Heart right ventricle (tissue), 16 donors: ENCODE measurements at places on chromosomes 4 and X.

GRCh38 chr4:22348410-22348809 is 167.5 kb downstream of the ADGRA3 start:
- DNase-seq = no peak

- no peak for DNase-seq
These were observed 112.0 kb downstream of the C4orf51 start for GRCh38 chr4:145791988-145792387.

- DNase-seq = no peak
These were observed 6.8 kb upstream of the SOWAHB start for GRCh38 chr4:76904646-76905190.

- DNase-seq = no peak
These were observed 3.3 kb downstream of the SHROOM2 start for GRCh38 chrX:9789555-9789954.

GRCh38 chr4:141724646-141725045 is 88.3 kb downstream of the IL15 start:
- no peak for DNase-seq

DNA sequence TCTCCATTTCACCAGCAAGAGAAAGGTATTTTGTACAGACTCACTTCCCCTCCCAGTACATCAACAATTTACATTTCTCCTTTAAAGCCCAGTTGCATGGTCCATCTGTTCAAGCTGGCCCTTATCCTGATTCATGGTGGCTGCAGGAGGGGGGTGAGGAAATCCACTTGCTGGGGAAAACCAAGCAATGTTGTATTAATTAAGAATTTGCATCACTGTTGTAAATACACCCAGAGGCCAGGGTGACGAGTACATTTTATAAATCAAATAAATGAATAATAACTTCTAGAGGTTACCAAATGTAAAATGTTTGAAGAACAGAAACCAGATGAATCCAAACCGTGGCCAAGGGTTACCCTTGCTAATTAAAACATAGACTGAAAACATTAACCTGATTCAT is 395.9 kb upstream of the INTU start:
- no peak for DNase-seq

- DNase-seq = no peak
These were observed 90.7 kb upstream of the DCLK2 start for GRCh38 chr4:149987330-149988086.

DNA sequence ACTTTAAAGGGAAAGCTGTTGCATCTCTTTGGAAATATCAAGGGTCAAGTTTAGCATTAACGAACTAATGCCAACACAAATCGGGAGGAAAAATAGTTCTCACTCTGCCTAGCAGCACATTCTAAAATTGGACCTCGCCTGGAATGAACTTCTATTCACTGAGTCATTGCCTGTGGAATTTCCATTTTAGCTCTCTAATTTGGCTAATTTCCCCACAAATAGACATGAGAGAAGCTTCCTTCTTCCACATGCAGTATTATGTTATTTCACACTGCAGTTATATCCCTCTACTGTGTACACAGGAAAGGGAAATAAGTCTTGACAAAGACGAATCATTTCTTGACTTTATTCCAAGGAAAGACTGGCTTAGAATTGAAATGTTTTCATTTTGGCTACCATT is 9.3 kb downstream of the ZXDA start:
- DNase-seq = no peak

- no peak for DNase-seq
These were observed 9.8 kb upstream of the HMGB2 start for GRCh38 chr4:173343832-173344397.

DNA sequence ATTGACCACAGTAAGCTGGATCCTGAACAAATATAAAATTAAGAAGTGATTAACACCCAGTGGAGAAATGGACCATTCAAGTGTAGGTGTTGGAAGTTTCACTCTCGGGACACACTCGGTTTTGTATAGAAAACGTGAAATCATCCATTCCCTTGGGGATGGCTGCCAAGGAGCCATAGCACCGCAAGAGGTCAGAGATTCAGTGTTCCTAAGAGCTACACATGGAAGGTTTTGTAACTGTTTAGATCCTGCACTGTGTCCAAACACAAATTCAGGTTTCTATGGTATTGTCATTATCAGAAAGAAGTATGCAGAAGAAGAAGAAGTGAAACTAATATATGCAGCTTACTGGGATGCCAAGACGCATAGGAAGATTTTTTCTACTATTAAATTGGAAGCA is 281.0 kb downstream of the LDB2 start:
- DNase-seq = no peak

- no peak for DNase-seq
These were observed 262.4 kb downstream of the CAMK2D start for GRCh38 chr4:113499166-113499565.

DNA sequence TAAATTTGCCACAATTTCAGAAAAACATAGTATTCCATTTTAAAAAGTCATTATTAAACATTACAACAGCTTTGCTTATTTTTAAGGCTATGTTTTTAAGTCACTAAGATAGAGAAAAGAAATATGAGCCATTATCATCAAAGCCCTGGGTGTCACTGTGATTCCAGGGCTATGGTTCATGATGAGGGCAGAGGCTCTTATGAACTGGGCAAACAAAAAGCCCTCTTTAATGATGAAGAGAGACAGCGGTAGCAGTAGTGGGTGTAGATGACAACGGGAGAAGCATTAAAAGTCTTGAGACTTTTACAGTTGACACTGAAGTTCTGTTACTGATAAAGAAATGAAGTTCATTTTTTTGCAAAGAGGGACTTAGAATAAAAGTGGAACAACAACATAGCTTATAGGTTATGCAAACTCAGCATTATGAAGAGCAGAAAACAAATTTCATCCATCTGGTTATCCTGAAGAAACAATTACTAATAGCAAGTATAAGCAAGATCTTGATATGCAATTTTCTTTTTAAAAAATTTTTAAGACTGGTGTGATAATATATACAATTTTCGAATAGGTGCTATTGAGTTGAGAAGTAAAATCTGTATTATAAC is 202.7 kb upstream of the ETNPPL start:
- no peak for DNase-seq

GRCh38 chr4:147853706-147854105 is 121.8 kb downstream of the ARHGAP10 start:
- no peak for DNase-seq

GRCh38 chr4:150495550-150495949 is 86.4 kb upstream of the MAB21L2 start:
- no peak for DNase-seq

GRCh38 chr4:38184404-38184803 is 224.2 kb downstream of the PTTG2 start:
- DNase-seq = no peak

DNA sequence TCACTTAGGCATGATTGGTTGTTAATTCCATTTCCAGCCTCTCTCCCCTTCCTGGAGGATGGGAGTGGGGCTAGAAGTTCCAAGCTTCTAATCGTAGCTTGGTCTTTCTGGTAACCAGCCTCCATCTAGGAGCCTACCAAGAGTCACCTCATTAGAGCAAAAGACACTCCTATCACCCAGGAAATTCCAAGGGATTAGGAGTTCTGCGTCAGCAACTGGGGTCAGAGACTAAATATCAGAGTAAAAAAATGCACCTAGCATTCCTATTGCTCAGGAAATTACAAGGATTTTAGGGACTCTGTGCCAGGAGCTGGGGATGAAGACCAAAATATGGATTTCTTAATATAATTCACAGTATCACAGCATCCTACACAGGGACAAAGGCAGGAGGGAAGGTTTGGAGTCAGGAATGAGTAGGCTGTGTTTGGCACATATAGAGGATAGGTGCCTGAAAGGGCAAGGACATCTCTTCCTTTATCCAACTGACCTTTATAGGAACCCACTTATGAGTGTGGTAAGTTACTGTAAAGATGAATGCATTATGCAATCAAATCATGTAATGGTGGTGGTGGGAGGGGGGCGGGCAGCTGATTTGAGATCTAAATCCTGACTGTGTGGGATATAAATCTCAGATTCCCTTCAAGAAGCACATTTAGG is 30.5 kb upstream of the LIMCH1 start:
- no peak for DNase-seq

- DNase-seq = no peak
These were observed 12.3 kb upstream of the ZNF630 start for GRCh38 chrX:48083706-48084105.

DNA sequence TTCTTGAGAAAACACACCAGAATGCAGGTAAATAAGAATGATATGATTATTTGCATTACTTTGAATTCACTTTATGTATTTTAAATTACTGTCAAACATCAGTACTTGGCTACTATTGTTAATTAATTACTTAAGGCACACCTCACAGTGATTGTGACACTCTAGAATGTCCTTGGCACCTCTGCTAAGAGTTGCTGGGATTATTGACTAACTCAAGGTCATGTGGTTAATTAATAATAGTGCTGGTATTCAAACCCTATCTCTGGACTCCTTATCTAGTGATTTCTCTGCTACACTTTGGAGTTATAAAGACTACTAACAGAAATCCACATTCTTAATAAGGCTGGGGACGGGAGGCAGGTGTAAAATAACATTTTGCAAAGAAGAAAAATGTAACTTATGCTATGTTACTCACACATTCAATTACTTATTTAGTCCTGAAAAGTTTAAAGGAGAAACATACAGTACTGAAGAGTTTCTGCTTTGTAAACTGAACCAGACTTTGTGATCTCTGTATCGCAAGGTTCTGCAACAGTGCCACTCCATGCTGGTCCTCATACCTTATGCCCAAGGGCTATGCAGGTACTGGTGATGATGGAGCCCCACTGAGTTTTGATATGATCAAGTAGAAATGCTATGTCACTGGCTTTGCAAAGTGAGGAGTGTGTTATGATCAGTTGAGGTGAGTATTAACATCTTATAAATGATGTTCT is 242.7 kb downstream of the MID1IP1 start:
- DNase-seq = no peak

GRCh38 chrX:123331859-123332258 is 147.8 kb downstream of the GRIA3 start:
- DNase-seq = no peak

- DNase-seq = no peak
These were observed 62.5 kb downstream of the NPY1R start for GRCh38 chr4:163269869-163270268.

- no peak for DNase-seq
These were observed 27.5 kb downstream of the RUFY3 start for GRCh38 chr4:70749313-70749712.

- DNase-seq = no peak
These were observed 26.9 kb upstream of the CT47C1 start for GRCh38 chrX:119045884-119046283.

DNA sequence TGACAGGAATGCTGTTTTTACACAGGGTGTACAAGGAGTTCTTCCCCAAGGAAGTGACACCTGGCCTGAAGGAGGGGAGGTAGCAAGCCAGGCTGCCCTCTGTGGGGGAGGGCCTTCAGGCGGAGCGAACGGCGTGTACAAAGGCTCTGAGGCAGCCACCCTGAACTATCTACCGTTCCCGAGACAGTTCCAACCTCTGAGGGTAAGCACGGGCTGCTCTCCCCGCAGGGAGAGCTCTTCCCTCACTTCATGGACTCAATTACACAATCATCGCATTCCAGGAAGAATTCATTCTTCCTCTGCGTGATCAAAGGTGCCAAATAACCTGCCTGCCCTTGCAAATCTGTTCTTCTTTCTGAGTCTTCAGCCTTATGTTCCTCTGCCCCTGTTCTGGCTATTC is 4.8 kb downstream of the ELK1 start:
- DNase-seq = no peak

DNA sequence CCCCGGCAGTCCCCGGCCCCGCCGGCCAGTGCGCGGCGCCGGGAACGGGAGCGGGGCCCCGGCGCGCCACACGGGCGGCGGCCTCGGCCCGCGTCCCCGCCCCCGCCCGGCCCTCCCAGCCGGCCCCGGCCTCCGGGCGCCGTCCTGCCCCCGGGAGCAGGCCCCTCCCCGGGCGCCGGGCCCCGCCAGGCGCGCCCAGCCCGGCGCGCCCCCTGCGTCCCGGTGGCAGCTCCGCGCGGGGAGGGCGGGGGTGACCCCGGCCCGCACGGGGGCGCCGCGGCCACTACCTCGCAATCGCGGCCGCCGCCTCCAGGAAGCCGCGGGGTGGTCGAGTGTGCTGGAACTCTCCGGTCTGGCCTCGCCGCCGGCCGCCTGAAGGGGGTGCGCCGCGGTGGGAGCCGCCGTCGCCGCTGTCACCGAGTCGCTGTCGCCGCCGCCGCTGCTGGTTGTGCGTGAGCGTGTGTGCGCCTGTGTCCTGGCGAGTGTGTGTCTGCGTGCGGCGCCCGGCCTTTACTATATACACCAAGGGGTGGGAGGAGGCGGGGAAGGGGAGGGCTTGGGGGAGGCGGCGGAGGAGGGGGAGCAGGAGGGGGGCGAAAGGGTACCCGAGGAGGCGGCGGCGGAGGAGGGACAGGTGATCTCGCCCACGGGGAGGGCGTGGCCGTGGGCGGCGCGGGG is at the start of gene RAI2:
TSS of gene RAI2 (minus strand) at position 488 of the 678 bp plus-strand sequence. CDS start 59,288 bp downstream, outside the sequence.
- peak; percentile 25 for DNase-seq

GRCh38 chr4:120491481-120491880 is 424.8 kb upstream of the MAD2L1 start:
- no peak for DNase-seq

GRCh38 chrX:31929366-31929765 is 857.5 kb upstream of the FTHL17 start:
- DNase-seq = no peak

DNA sequence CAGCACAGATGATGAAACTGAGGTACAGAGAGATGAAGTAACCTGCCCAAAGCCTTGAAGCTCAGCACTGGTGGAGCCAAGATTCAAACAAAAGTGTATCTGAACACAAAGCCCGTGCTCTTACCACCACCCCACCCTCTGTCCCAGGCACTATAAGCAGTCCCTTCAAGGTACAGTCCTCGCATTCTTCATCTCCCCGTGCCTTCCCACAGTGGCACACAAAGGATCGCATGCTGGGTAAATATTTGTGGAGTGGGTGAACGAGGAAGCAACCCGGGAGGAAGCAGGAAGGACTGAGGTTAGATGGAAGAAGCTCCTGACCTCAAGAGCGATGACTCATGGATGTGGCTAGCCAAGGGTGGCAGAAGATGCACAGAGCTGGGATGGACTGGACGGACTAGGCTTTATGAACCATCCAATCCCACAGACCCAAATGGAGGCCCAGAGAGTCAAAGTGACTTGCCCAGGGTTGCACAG is 18.4 kb downstream of the IQSEC2 start:
- no peak for DNase-seq

DNA sequence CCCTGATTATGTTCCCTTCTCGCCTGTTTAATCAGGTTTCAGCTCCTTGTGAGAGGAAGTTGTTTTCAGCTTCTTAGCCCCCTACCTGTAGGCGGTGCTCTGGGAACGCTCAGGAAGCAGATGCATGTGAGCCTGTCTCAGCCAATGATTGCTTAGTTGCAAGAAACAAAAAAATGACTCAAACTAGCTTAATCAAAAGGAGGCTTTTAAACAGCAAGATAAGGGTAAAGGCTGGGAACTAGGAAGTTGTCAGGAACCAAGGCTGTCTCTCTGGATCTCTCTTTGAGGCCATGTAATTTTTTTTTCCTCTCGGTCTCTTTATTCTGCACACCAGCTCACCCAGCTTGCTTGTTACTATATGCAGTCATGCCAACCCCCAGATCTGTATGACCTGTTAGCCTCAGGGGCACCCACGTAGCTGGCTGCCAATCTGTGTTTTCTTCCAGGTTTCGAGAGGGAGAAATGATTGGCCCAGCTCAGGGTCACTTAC is 109.1 kb downstream of the PTTG2 start:
- DNase-seq = no peak
